NCI-H2081 (cell line): ENCODE measurements at places on chromosomes 1 and 21.

DNA sequence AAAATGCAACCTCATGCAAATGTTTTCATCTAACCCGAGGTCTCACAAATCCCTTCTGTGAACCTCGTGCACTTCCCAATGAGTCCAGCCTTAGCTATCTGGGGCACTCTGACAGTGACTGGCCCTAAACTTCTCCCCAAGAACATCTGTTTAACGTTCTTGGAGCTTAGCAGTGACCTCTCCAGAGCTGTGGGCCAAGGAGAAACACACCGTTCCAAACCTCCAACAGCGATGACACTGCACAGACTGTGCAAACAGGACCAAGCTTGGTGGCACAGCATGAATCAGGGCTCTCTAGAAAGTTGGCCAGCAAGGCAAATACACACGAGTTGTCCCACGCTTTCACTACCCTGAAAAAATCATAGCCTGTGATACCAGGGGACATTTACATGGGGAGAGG, 15.8 kb downstream of the BEND5 start:
- DNase-seq = no peak

DNA sequence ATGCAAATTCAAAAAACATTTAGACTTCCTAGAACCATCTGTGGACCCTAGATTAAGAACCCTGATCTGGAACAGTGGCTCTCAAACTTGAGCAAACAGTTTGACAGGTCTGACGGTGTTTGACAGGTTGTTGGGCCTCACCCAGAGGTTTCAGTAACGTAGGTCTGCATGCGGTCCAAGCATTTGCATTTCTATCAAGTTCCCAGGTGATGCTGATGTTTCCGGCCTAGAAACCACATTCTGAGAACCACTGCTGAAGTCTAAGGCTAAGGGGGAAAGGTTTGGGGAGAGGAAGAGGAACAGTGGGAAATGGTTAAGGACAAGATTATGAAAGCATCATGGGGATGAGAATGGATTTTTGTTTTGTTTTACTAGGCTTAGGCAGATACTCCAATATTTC, 48.6 kb downstream of the MDM4 start:
- no peak for DNase-seq

- DNase-seq = peak; percentile 70
Observed at GRCh38 chr21:37700641-37701202, 215.5 kb downstream of the KCNJ6 start.

GRCh38 chr1:66239834-66240233, 294.1 kb upstream of the SGIP1 start:
- no peak for DNase-seq

DNA sequence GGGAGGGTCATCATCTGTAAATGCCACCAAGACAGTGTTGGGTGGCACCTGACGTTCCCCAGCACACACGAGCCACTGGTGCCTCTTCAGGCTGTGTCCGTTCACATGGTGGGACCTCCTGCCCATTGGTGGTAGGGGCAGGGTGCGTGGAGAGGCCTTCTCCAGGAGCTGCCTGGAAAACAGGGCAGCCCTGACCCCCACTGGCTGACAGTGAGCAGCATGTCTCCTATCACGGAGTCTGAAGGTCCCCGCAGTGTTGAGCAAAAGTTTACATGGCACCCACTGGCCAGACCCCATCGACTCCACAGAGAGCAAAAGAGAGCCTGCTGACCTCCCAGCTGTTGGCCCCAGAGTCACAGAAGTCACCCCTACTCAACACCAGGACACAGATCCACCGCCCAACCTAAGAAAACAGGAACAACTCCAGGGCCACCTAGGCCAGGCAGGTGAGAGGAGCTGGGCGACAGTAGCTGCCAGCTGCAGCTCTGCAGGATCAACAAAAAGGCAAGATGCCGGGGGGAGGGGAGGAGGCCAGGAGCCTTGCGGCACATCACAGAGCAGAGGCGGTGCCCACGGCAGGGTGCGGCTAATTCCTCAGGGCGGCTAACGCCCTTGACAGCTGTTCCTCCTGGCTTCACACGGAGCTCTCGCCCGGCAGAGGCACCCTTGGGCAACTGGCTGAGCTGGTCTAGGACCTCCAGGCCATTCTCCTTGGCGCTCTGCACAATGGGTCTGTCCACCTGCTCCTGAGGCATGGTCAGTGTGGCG, 14.4 kb upstream of the IFI6 start:
- no peak for DNase-seq

- no peak for DNase-seq
Observed at GRCh38 chr1:227006226-227006796, 66.2 kb downstream of the COQ8A start.

DNA sequence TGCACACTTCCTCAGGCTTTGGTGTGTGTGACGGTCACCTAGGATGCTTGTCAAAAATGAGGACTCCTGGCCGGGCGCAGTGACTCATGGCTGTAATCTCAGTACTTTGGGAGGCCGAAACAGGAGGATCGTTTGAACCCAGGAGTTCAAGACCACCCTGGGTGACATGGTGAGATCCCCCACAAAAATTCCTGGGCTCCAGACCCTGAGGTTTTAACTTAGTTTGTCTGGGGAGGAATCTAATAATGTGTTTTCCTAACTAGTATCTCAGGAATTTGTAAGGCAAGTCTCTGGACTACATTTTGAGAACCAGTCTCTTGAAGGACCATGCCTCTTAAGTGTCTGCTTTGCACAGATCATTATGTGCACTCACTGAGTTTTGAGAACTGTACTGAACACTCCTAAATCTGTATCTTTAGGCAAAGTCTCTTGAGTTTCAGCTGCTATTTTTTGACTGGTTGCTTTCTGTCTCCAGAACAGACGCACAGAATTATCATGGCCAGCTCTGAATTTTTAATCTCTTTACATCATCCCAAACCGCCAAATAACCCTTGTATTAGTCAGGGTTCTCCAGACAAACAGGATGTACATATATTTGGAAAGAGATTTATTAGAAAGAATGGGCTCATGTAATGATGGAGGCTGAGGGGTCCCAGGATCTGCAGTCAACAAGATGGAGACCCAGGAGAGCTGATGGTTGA, 45.5 kb upstream of the VANGL1 start:
- no peak for DNase-seq

DNA sequence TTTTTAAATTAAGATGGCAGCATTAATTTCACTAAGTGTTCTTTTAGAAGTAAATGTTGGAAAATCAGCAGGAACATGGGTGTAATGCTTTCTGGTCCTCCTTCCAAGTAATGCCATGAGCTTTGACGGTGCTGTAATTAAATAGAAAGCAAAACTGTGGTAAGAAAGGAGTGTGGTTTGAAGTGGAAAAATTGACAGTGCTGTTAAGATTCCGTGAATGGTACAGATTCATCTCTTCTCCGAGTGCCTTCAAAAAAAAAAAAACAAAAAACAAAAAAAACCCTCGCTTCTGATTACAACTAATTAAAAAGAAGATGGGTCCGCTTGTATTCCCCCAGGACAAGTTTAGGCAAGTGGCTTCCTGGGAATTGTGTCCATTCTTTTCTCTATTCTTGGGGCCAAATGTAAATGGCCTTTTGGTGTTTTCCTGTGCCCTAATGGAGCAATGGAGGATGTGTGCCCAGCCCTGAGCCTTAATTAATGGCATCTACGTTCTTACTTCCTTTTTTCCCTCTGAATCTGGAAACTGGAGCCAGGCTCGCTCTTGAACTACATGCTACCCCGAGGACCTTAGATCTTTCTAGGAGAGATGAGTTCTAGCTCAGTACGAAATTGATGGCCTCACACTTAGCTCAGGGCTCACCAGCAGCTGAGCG, 5.1 kb downstream of the LMO4 start:
- no peak for DNase-seq

- no peak for DNase-seq
Observed at GRCh38 chr21:35303085-35303484, 254.0 kb upstream of the RUNX1 start.

DNA sequence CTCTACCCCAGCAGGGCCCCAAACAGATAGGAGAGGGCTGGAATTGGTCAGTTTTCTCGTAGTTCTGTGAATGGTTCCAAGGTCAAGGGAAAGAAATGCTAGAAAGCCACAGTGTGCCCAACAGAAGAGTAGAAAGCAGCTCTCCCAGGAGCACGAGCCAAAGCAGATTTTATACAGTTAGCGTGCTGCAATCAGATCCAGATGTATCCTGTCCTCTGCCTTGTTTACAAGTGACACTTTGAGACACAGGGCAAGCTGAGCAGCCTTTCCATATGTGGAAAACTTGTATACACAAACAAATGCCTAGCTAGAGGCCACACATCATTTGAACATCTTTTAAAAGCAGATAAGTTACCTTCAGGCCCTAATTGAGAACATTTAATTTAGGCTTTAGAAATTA, 6.5 kb downstream of the VAMP3 start:
- no peak for DNase-seq

GRCh38 chr21:35053356-35054096, 4.4 kb upstream of the RUNX1 start:
- DNase-seq = no peak

DNA sequence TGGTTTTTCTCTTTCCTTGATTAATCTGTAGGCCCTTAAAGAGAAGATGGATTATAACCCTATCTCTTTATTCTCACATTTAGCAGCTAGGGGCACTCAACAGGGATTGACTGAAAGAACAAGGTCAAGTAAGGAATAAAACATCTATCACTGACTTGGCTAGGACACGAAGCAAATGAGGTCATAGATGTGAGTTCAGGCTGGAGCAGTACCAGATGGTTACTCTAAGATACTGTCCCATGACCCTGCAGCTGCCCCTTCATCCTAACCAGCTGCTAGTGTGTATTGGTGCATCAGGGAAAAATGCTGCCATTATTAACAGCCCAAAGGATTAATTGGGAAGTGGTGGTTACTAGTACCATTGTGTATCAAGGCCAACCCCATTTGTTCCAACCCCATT, 221.9 kb downstream of the CTH start:
- DNase-seq = no peak

GRCh38 chr1:11806307-11806936, 431 bp downstream of the CLCN6 start:
- peak; percentile 81 for DNase-seq

DNA sequence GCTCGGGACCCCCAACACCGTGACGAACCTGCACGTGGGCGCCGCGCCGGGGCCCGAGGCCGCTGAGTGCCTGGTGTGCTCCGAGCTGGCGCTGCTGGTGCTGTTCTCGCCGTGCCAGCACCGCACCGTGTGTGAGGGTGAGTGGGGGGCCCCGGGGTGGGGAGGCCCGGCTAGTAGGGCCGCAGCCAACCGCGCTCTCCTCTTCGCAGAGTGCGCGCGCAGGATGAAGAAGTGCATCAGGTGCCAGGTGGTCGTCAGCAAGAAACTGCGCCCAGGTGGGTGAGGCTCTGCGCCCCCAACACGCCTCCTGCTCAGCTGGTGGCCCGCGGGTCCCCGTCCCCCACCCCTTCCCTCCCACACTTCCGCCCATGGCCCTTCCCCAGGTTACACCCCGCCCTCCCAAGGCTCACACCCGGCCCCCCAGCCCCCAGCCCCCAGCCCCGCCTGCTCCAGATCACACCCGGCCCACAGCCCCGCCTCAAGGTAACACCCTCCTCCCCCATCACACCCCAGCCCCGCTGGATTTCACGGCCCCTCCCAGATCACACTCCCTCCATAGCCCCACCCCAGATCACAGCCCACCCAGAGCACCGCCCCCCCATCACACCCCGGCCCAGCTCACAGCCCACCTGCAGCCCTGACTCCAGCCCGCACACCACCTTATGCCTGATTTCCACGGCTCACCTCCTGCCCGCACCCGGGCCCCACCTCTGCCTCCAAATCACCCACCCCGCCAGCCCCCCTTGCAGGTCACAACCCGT, 2.4 kb upstream of the MMP23B start:
- no peak for DNase-seq

DNA sequence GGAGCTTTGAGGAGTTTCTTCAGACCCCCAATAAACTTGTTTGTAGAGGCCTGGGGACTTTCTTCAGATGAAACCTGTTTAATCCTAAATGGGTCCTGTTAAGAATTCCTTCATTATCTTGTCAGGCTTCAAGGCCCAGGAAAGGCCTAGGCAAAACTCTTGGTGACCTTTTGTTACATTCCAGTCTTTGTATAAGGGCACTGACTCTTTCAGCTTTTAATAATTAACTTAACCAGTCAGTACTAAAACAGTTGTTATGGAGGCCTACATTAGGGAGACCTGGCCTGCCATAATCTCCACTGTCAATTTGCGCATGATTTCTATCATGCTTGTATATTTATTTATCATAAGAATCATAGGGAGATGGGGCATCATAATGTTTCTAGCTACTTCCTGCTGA, 110.2 kb downstream of the FCRL5 start:
- no peak for DNase-seq

DNA sequence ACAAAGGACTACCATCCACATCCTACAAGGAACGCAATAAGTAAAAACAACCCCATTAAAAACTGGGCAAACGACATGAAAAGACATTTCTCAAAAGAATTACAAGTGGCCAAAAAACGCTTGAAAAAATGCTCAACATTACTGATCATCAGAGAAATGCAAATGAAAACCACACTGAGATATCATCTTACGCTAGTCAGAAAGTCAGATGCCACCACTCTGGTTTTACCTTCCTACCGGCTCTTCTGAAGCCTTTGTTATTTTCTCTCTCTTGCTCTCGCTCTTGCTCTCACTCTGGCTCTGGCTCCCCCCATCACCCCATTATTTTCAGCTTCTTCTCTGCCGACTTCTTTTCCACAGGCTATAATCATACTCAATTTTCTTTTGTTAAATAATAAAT, 38.8 kb downstream of the VPS45 start:
- DNase-seq = no peak

DNA sequence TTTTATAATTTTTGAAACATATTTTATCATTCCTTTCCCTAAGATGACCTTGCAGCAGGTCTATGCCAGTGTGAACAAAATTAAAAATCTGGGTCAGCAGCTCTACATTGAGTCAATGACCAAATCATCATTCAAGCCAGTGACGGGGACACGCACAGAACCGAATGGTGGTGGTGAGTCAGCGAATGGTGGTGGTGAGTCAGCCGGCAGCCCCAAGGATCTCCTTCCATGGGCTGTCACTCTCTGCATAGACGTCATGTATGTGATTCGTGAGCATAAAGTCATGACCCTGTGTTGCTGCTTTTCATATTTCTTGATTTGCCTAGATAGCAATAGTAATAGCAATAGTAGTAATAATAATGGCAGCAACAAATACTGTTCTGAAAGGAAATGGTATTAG, 26.3 kb downstream of the PER3 start:
- DNase-seq = no peak

DNA sequence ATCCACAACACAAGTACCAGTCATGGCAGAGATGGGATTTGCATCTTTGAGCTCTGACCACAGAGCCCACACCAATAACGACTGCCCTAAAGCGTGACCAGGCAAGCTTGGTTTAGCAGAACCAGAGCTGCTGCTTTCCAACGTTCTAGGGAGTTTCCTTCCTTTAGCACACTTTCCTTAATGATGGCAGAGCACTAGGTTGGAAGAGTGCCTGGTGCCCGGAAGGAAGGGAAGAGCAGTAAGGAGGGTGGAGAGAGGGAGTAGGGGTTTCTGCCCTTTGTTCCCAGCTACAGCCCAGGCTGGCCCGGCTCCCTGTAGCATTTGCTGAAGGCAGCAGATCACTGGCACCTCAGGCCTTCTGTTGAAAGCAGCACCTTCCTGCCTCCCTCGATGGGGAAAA, 6.1 kb upstream of the EVA1C start:
- DNase-seq = no peak
